ENCODE measurements at places on chromosomes 5 and 9. TPM values are rescaled to one million over a fixed set of nuclear protein-coding genes. Genes with fewer than 3 reads are reported as not detected.

- no peak for DNase-seq
These were observed 24.3 kb upstream of the SLIT3 start for GRCh38 chr5:169325273-169325672.

GRCh38 chr9:117344892-117345660 is 69.8 kb downstream of the ASTN2 start:
- DNase-seq: no peak

DNA sequence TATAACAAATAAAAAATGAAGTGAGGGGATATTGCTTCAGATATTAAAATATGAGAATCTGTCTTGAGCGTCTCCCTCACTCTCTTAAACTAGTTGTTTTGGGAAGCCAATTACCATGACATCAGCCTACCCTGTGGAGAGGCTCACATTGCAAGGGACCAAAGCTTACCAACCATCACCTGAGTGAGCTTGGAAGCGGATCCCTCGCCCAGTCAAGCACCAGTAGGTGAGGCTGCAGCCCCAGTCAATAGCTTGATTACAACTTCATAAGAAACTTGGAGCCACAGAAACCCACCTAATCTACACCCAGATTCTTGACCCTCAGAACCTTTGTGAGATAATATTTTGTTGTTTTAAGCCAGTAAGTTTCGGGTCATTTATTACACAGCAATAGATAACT is 206.2 kb downstream of the CEMIP2 start:
- DNase-seq: no peak

DNA sequence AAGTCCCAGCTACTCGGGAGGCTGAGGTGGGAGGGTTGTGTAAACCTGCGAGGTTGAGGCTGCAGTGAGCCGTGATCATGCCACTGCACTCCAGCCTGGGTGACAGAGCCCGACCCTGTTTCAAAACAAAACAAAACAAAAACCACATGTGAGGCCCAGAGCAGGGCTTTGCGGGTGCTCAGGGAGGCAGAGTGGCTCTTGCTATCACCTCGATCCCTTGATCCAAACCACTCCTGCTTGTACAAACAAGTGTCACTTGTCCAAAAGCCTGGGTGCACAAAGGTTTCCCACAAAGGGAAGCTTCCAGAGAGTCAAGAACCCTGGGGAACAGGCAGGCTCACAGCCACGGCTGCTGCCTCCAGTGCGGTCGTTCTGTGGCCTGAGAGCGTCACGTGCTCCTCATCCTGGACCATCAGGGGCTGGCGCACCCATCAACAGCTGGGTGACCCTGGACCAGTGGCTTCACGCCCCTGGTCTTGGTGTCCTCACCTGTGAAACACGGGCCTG is 162.7 kb downstream of the C9orf50 start:
- peak; percentile 25 for DNase-seq

GRCh38 chr9:69249337-69249736 is 75.3 kb downstream of the TJP2 start:
- DNase-seq: no peak

DNA sequence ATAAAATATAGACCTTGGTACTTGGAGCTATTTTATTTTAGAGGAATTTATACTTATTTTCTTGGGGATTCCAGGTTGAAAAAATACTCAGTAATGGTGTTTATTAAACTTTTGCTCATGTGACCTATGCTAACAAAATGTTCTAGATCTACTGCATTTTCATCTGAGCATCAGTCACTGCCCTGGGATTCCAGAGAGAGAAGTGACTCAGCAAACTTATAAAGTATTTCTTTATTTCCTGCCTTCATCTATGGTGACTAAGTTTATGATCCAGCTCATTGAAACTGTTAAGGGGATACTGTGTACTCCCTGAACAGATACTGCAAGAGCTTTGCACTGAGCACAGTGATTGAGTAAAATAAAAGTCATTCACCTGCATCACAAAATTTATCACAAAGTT is 298.5 kb upstream of the CDH18 start:
- DNase-seq: peak; percentile 42

DNA sequence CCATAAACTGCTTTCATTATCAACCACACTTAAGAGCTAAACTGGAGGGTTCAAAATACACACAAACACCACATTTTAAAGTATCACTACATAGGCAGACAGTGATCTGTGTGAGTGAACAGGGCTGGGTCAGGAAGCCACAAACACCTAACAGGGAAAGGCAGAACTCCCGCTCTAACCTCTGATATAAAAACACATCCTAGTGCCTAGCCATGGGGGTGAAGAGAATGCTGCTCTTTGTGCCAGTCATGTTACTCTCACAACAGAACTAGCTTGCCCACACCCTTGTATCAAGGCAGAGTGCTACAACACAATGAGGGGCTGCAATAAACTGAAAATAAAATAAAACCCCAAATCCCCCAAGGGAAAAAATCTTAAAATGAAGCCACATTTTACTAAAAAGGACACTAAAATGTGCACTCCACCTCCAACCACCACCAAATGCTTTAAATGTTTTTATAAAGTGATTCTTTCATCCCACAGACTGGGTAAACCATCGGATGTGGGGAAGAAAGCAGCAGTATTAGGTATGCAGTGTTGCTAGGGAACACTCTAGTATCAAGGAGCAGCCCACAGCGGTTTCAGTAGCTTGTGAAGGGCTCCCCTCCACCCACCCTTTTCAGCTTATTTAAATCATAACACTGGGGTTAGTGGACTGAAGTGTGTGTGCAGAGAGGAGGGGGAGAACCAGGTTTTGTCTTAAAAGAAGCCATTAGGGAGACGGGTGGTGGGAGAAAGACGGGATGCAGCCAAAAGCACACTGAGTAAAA is 64.5 kb downstream of the TMEM161B start:
- DNase-seq: no peak

DNA sequence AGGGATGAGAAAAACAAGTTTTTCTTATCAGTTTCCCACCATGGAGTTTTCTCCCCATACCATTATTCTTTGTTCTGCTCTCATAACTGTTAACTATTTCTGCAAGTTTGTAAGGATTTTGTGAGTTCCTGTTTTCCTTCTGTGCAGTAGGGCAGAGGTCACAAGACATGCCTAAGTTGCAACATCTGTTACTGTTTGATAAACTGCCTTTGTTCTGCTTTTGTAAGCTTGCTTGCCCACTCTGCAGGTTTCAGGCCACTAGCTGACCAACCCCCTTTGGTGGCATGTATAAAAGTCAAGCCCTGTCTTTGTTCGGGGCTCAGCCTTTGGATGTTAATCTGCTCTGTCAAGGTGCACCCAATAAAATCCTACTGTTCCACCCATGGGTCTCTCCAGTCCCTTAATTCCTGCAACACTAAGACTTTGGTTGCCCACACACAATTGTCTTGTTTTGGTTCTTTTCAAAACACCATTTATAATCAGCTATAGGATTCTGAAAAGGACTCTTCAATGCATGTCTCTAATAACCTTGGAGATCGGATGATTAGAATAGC is 545.4 kb downstream of the CDH9 start:
- no peak for DNase-seq

- peak; percentile 24 for DNase-seq
These were observed 4.9 kb downstream of the SLC25A51 start for GRCh38 chr9:37899041-37899440.

Gene PDGFRB
- 144 TPM for total RNA-seq

Gene EGR1
- 64.4 TPM for total RNA-seq

Gene SPINK13
- not detected for total RNA-seq

Gene CCDC192
- total RNA-seq: not detected

Gene HAPLN1
- 12.3 TPM for total RNA-seq

All from HFFc6 (cell line).